Stomach (tissue), 19 donors: ENCODE measurements at places on chromosomes 2 and 18.

DNA sequence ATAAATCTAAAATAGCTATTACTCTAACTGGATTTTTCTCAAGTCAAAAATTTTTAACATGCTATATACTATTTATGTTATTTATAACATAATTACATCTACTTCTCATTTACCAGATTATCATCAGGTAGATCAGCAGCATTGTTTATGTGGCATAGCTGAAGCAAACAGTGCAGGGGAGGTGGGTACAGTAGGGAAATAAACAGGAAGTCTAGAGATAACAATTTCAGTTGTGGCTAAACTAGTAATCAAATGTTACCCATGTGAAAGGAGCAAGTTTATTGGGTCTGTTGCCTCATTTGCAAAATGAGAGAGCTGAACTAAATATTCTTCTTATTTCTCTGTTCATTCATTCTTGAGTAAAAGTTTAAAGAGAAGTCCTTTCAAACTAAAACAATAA, 27.7 kb downstream of the GFPT1 start:
- no peak for DNase-seq

GRCh38 chr2:106191511-106192016, 2.5 kb downstream of the UXS1 start:
- no peak for DNase-seq

DNA sequence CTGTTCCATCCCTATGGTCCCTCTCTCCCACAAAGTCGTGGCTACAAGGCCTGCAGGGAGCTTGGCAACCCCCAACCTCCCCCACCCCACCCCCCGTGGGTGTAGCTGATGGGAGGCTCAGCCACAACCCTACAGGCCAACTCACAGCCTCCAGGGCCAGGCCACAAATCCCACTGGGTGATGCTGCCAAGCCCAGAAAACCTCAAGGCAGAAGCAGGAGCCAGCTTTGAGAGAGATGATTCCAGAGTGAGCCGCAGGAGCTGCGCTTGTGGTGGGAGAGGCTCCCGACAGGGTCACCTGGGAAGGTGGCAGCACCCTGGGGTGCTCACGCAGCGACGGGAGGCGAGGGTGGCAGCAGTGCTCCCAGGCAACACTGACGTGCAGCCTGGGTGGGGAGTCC, 44.8 kb downstream of the ADCY3 start:
- no peak for DNase-seq

DNA sequence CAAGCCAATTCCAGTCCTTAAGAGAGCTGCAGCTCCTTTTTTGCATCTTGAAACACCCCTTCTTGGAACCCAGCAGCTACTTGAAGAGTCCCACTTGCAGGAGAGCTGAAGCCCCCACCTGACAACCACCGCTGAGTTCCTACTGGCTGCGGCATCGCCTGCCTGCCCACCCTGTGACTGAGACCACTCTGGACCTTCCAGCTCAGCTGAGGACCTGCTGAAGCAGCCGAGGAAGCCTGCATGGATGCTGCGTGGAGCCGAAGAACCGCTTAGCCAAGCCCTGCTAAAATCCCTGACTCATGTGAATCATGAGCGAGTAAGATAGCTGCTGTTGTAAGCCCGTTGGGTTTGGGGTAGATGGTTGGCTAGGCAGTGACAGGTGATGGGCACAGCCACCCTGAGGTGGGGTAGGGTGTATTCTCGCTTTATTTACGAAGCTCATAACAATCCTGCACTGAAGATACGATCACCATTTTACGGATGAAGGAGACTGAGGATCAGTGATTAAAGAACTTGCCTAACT, 78.4 kb downstream of the INHBB start:
- DNase-seq = no peak

GRCh38 chr2:15272942-15273341, 288.2 kb downstream of the NBAS start:
- DNase-seq = no peak

DNA sequence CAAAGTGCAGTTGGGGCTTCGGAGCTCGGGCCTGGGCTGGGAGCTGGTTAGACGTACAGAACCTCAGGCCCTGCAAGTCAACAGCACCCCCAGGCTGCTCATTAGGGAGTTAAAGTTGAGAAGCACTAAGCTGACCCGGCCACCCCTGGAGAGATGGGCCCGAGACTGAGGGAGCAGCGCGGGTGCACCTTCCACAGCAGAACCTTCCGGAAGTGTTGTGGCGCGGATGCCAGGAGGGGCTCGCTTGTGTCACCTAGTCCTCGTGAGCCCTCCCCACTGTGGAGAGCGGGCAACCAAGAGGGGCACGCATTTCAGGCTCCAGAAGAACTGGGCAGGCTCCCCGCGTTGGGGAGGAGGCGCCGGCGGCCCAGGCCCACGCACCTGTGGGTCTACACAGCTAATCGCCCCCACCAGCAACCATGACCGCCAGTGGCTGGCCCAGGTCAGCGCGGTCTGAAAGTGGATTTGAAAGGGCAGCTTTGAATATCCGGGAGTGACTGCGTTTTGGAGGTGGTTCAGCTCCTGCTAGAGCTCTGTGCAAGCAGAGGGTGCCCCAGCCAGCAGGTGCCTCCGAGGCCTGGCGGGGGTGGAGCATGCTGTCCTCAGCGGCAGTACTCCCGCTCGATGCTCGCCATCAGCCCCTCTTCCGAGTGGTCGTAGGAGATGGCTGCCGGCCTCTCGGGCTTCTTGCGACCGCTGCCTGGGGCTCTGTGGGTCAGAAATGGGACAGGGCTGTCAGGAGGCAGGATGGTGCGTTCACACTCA, 15.1 kb downstream of the KLF11 start:
- no peak for DNase-seq

DNA sequence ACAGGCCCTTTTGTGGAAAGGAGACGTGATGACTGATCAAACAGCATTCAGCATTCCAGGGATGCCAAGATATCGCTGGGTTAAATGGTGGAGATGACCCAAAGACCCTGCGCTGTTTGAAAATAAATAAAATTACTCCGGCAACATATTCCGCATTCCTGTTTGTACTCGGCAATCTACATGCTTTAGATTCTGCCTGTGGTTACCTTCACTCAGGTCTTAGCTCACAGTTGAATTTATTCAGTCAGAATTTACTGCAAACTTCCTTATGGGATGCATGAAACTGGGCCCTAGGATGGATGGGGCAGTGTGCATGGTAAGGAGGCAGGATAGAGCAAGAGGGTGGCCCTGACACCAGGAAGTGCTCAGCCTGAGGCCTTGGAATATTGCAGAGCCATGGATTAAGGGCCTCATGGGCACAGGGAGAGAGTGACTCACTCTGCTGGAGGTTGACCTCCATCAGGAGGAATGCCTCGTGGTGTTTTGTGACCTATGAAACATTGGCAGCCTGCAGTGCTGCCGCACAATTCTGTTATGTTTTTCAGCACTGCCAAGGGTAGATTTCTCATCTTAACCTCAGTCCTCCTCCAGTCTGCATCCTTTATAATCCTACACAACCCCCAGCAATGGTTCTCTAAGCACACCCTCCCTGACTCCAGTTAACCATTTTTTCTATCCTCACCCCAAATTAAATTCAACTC, 321.4 kb downstream of the IRS1 start:
- peak; percentile 69 for DNase-seq

DNA sequence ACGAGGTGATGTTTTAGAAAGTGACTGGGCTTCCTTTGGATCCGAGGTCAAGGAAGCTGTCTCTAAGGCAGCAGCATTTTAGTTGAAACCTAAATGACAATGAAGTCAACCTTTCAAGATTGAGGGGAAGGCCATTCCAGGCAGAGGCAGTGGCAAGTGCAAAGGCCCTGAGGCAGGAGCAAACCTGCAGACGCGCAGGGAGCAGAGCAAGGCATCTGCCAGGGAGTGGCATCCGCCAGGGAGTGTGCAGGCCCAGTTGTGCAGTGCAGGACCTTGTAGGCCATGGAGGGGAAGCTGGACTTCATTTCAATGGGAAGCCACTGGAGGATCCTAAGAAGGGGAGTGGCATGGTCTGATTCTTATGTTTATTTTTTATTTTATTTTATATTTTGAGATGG, 154.7 kb upstream of the SIX3 start:
- DNase-seq = no peak

DNA sequence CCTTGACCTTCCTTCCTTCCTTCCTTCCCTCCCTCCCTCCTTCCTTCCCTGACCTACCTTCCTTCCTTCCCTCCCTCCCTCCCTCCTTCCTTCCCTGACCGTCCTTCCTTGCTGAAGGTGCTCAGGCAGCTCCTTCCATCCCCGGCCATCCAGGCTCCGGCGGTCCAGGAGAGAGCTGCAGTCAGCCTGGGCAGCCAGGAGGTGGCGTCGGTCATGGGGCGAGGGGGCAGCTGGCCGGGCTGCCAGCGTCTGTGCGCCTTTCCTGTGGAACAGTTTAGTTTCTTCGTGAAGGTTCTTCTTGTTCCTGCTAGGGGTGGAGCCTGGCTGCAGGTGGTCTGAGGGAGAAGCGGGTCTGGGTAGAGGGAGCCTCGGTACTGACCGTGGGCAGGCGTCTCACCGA, 15.7 kb downstream of the GPR35 start:
- DNase-seq = peak; percentile 50

DNA sequence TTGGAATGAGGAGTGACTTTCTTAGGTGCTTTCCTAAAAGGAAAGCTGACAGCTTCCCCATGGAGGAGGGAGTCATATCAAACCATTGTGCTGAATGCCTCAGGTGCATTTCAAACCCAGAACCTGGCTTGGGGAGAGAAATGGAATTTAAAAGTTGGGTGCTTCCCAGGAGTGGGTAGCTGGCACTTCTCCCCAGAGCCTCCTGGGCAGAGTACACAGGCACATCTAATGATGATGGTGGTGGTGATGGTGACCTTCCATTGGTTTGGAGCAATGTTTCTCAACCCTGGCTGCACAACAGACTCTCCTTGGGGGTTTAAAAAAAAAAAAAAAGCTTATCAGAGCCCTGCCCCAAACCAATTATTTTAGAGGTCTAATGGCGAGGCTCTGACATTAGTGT, 8.3 kb downstream of the FOSL2 start:
- DNase-seq = no peak

DNA sequence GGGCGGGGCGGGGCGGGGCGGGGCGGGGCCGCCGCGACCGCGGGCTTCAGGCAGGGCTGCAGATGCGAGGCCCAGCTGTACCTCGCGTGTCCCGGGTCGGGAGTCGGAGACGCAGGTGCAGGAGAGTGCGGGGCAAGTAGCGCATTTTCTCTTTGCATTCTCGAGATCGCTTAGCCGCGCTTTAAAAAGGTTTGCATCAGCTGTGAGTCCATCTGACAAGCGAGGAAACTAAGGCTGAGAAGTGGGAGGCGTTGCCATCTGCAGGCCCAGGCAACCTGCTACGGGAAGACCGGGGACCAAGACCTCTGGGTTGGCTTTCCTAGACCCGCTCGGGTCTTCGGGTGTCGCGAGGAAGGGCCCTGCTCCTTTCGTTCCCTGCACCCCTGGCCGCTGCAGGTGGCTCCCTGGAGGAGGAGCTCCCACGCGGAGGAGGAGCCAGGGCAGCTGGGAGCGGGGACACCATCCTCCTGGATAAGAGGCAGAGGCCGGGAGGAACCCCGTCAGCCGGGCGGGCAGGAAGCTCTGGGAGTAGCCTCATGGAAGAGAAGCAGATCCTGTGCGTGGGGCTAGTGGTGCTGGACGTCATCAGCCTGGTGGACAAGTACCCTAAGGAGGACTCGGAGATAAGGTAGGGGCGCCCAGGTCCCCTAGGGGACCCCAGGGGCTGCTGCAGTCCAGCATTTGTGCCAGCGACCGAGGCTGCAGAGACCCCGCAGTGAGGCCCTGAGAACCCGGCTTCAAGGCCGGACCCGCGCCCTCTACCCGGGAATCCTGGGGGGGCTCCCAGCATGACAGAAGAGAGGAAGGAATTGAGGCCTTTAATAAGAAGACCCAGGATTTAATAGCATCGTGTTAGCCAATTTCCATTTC, at the start of gene KHK:
Gene KHK (plus strand): TSS at position 49 of the 870 bp plus-strand sequence. CDS start 488 bp downstream, at position 537.
- DNase-seq = peak; percentile 73

GRCh38 chr18:72419914-72420313, 124.2 kb downstream of the CBLN2 start:
- no peak for DNase-seq

DNA sequence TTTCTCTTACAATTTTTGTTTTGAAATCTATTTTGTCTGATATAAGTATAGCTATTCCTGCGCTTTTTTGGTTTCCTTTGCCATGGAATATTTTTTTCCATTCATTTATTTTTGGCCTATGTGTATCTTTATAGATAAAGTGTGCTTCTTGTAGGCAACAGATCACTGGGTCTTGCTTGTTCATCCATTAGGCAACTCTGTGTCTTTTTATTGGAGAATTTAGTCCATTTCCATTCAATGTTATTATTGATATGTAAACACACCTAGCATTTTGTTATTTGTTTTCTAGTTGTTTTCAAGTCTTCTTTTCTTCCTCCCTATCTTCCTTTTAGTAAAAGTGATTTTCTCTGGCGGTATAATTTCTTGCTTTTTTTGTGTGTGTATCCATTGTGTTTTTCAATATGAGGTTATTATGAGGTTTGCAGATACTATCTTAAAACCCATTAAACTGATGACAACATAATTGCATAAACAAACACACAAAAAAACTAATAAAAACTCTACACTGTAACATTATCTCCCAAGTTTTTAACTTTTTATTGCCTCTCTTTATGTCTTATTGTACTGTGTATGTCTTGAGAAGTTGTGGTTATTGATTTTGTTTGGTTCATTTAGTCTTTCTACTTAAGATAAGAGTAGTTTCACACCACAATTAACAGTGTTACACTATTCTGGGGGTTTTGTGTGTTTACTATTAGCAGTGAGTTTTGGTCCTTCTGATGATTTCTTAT, 71.6 kb downstream of the ANKRD62 start:
- DNase-seq = no peak

- DNase-seq = no peak
These were observed 130.1 kb downstream of the OLA1 start for GRCh38 chr2:174117951-174118930.

DNA sequence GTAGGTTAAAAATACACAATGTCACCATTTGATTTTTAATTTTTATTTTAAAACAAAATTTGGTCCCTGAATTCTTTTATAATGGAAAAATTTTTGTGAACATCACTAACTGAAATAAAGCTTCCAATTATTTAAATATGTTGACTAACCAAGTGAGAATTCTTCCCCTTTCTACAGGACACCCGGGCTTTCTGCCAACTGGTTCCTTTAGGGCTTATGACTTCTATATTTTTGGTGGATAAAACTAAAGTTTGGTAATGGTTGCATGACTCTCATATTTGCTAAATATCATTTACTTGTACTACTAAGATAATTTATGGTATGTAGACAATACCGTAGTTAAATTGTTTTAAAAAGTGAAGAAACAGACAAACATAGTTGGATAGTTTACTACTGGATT, 291.0 kb upstream of the DOK6 start:
- no peak for DNase-seq

DNA sequence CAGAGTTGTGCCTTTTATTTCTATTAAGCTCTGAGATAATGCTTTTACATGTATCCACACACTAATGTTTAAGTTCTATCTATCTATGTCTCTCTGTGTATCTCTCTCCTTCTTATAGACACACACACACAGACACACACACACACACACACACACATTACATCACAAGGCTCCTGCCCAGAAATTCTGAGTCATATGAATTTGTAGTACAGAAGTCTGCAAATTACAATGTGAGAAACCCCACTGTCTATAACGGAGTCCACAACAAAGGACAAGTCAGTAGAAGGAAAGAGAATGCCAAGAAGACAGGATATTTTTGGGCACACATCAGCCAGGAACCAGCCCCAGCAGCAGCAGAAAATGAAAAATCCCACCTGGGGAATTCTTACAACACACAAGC, 142.4 kb downstream of the EN1 start:
- DNase-seq = no peak

GRCh38 chr18:5159080-5159479, 38.0 kb downstream of the AKAIN1 start:
- DNase-seq = no peak
